ENCODE measurements at places on chromosomes 2 and 18.

DNA sequence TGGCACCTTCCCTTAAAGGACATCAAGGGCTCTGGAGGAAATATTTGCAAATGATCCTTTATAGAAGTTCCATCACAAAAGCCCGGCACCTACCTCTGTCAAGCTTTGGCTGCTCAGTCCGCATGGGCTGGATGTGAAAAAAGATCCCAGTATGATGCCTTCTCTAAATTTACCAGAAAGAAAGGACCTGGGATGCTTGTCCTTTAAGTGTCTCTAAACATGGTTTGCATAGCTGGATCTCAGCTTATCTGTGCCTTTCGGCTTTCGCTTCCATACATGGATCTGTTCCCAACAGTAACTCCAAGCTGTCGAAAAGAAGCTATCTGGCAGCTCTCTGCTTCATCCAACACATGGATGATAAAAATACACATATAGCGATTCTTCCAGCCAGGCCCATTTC is 60.4 kb upstream of the SLC8A1 start:
- DNase-seq: no peak

DNA sequence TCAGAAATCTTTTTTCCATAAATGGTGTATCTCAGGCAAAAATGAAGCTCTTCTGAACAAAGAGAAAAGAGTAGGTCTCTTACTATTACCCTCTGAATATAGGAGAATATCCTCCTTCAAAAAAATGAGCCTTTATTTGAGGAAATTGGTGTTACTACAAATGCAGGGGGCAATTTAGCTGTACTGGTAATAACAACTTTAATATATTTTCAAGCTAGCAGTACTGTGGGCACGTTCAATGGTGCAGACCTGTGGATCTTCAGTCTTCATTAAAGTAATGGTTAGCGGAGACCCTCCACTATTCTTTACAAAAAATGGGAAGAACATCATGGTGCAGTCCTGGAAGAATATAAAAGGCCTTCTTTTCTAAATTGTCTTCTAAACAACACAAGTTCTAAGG is 661.3 kb downstream of the TMEM182 start:
- DNase-seq: no peak

DNA sequence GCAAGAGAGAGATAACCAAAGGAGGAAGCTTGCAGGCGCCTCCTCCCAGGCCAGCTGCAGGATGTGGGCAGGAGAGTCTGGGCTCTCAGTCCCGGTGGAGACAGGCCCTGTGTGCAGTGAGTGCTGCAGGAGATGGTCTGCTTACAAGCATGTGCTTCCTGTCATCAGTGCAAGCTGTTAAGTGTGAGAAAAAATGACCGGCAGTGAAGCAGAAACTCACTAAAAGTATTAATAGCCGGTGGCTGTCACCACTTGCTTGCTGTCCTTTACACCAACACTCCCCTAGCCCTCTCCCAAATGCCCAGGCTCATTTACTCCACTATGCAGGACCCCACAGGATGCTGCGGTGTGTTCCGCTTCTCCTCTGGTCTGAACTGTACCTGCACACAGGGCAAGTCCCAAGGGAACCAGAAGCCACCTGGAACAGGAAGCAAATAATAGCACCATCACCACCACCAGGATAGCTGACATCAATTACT is 435.6 kb upstream of the HS6ST1 start:
- DNase-seq: no peak

DNA sequence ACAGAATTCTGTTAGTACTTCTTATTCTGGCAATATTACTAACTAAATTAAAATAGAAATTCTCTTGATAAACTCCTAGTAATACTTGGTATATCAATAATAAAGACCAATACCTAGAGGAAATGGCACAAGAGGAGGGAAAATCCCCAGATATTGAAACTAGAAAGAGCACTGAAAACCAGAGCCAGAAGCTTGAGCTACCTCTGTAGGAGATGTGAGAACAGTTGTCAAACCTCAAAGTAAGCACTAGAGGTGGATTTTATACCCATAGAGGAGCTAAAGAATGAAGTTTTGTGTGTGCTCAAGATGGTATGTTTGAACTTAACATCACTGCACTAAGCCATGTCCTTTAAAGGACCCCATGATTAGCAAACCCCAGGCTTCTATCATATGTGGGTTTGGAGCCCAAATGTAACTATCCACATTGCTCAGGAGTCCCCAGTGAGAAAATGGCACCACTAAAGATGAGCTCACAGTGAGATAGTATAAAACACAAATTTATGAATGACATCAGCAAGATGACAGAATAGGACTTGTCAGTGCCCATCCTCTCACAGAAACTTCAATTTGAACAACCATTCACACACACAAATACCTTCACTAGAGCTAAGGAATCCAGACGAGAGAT is 122.1 kb downstream of the PKP4 start:
- DNase-seq: no peak

DNA sequence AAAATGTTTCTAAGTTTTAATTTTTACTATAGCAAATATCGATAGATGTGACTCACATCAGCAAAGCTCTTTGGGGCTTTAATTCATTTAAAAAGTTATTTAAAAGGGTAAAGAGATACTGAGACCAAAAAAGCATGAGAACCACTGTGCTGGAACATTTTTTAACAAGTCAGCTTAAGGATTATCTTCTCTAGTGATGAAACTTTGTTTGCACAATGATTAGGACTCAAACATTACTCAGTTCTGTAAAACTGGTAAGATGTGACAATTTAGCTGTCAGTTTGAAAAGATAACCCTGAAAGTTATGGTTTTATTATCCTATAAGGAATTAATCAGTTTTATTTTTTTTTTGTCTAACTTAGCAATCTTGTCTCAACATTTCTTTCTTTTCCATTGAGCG is 301.4 kb downstream of the TSN start:
- DNase-seq: no peak

DNA sequence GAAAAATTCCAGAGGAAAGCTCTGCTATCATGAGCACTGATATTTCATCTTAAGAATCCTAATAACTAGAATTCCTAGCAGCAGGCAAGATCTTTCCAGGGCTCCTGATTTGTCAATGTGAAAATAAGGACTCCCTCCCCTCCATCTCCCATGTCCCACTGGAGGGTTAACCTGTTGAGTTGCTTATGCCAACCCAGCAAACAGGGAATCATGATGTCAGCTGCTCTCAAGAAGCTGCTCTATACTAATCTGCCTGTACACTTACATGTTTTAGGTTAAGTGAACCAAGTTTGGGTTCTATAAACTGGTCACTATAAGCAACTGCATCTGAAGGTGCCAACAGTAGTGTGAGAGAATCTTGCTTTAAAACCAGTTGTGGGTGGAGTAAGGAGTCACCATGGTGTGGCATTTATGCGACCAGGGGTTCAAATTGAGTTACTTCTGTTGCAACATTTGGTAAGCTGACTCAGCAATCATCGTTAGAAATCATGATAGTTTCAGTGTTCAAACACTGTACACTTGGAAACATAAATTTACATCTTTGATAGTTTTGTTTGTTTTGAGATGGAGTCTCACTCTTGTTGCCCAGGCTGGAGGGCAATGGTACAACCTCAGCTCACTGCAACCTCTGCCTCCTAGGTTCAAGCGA is 53.4 kb downstream of the STK25 start:
- no peak for DNase-seq

GRCh38 chr2:59752071-59752470 is 801.4 kb downstream of the BCL11A start:
- DNase-seq: no peak

DNA sequence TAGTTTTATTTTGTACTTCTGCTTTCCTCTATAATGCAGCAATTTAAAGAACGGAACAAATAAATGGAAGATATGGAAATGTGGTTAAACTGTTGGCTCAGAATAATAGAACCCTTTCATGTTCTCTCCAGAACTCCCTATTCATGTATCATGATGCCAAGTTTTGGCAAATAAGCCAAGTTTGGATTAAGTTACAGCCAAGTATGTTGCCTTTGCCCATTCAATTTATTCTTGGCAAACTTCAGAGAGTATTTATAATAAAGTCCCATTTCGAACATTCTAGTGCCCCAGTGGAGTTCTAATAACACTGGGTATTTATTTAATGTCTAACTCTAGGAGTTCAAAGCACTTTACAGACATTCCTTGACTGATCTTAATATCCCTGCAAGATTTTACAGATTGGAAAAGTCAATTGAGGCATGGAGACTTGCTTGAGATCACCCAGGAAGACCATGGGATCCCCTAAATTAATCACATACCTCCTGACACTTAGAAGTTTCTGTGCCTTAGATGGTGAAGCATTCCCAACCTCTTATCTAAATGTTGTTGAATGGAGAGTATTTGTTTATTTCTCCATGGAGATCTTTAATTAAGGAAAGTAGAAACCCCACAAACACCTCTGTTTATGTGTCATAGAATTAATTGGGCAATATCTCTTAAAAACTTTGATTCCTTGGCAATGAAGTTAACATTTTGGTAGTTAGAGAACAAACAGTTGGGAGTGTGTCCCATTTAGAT is 106.7 kb downstream of the ACKR3 start:
- DNase-seq: no peak

GRCh38 chr18:73669297-73669696 is 478.3 kb downstream of the FBXO15 start:
- no peak for DNase-seq

DNA sequence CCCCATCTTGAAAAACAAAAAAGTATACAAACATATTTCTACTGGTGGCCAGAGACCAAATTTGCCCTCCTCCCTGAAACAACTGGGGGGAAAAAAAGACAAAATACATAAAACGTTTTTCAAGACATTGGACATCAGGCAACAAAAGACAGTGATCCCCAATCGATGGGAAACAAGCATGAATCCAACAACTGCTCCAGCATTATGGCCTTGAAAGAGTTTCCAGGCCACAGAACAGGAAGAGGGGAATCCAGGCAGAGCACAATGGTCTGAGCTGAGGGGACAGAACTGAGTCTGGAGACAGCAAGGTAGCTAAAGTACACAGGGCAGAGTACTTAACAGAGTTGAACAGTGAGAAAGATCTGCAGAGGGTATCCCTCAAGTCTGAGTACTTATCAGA is 4.4 kb downstream of the CCDC88A start:
- no peak for DNase-seq

DNA sequence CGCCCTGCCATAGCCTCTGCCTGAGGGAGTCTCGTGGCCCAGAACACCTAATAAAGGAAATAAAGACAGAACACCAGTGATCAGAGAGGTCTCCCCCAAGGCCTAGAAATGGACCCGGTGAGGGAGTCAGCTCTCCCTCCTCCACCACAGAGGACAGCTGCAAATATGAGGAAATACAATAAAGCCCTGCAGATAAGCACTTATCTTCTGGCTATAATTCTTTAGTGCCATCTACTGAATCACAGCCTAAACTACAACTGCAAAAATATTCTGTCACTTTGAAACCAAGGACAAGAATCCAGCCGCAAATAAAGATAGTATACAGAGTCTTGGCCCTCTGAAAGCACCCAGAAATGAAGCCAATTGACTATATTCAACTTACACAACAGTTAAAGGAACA is 42.4 kb upstream of the TACR1 start:
- peak; percentile 4 for DNase-seq

GRCh38 chr2:36307441-36307840 is 48.1 kb upstream of the CRIM1 start:
- no peak for DNase-seq

DNA sequence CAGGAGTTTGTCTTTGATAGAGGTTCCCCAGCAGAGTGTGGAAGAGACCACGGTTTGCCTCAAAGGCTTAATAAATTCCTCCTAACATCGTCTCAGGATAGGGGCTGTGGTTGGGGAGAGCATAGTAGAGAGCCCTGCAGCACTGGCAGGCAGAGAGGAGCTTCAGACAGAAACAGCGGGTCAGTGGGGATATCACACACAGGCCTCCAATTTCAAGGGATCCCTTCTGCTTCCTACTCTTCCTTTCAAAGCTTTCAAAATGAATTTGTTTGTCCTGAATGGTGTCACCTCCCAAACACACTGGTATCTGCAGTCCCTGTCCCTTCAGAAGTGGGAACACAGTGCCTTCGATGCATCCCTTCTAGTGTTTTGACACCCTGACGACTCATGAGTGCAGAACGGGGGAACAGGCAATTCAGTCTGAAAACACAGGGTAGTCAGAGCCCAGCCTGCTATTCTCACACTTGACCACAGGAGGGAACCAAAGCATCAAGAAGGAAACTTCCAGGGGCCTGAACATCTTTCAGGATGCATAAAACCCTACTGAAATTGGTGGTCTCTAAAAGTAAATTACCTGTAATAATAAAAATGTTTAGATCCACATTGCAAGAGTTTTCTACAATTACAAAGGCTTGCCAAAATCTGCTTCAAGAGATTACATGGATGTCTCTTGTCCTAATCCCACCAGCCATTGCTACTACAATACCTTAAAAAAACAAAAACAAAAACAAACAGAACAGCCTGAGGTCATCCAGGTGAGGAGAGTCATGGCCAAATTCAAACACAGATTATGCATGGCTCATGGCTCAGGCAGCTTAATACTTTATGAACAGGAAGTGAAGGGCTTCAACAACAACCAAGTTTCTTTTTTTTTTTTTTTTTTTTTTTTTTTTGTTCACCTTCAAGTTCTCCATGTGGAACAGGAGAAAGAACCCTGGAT is 49.8 kb downstream of the SLC14A2 start:
- peak; percentile 4 for DNase-seq

DNA sequence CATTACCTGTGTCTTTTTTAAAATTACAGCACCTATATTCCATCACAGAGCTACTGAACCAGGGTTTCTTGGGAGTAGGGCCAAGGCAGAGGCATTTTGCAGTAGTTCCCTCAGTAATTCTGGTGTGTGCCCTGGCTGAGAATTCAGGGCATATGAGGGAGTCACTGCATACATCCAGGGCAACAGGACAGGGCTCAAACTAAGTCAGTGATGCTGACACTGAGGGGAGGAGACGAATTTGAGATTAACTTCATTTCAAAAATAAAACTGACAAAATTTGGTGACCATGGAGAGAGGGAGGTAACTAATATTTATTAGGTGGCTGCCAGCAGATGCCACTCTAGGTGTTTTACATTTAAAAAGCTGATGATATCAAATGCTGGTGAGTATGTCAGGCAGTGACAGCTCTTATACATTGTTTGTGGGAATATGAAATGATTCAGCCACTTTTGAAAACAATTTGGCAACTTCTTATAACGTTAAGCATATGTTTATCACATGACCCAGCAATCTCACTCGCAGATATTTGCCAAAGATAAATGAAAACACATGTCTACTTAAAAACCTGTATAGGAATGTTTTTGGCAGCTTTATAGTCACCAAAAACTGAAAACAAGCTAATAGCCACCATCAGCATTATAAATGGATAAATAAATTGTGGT is 20.3 kb downstream of the STRADB start:
- DNase-seq: no peak

GRCh38 chr2:180647221-180647620 is 333.2 kb upstream of the UBE2E3 start:
- DNase-seq: no peak

GRCh38 chr2:206920951-206921350 is 18.4 kb upstream of the CPO start:
- DNase-seq: no peak

- DNase-seq: no peak
Measured at GRCh38 chr2:170895023-170895757, 33.9 kb upstream of the GORASP2 start.

Measured in SW 1271 (cell line).